ENCODE measurements at places on chromosomes 6 and 20. TPM values are rescaled to one million over a fixed set of nuclear protein-coding genes. Genes with fewer than 3 reads are reported as not detected.

DNA sequence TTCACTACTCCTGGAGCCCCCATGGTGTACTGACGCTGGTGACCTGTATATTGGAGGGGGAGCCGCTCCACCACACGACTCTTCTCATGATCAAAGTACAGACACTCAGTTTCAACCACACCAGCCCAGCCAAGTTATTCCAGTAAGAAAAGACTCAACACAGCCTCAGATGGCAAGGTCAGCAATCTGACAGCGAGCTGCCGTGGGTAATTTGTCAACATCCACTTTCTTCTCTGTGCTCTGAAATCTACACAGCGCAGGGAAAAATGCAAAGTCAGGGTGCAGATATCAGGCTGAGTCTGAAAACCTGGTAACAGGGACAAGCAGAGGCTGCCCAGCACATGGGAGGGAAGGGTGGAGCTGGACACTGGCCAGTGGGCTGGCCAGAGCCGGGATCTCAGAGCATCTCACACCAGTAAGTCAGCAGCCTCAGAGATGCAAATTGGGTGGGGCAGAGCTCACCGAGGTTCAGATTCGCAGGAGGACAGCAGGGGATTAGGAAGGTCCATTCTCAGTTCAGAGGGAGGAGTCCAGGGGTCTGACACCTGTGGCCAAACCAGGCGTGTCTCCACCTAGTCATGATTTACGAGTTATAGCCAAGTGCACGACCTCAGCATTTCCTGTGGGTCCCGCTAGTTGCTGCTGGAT lies 44.5 kb upstream of the RPS6KA2 start:
- no peak for DNase-seq

DNA sequence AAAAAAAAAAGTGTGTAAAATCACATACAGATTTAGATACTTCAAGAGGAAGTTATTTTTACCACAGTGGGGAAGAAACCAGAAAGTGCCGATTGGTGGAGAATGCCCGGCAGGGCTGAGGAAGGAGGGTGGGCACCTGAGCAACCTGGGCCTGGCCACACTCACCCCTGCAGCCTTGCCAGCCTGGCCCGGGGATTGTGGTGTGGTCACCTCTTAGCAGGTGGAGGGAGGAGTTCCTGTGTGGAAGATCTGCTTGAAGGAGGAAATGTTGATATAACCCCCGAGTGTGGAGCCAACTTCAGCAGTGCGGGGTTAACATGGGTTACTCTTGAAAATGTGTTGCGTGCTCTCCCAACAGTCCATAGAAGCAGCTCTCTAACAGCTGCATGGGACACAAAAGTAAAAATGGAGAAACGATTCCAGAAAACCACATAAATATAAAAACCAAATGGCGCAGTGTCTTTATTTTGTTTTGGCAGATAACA lies 14.7 kb downstream of the UST start:
- DNase-seq = peak; percentile 54

- no peak for DNase-seq
Measured at GRCh38 chr6:116352515-116353471, 18.0 kb upstream of the DSE start.

DNA sequence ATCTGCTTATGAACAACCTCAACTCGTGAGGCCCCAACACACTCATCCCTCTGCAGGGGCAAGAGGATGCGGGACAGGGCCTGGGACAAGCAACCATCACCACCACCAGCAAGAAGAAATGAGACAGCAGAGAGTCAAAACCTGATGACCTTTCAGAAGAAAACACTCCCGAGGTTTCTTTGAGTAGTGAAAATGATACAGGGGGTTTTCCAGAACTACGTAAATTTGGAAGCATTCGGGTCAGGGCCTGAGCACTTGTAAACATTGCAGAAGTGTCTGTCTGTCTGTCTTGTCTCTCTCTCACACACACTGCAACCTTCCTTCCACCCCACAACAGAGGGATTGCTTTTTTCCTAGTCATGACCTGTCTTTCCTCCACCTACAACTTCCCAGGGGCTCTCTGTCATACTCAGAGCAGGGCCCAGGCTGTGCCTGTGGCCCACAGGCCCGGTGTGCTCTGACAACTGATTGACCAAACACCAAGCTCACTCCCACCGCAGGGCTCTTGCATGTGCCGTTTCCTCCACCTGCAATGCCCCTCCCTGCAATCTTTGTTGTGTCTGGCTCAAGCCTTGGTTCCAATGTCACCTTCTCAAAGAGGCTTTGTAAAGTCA lies 90.9 kb downstream of the BMP7 start:
- no peak for DNase-seq

DNA sequence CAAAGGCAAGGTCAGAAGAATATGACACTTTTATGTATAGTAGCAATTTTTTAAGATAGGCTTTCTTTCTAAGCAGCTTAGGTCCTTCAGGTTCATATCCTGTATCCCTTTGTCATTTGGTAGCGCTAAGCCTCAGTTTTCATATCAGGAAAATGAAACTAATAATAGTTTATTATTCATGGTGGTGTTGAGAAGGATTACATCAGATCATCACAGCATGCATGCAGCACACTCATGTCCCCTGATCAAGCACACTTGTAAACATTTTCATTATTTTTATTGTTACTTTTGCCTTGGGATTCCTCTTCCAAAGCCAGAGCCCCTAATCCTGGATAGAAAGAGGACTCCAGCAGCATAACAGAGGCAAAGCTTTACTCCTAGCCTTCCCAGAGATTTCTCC lies 70.2 kb upstream of the ADGRF1 start:
- no peak for DNase-seq

- DNase-seq = no peak
Measured at GRCh38 chr20:49313283-49313682, 35.4 kb upstream of the ZNFX1 start.

GRCh38 chr6:137223370-137224131 lies 4.4 kb upstream of the IFNGR1 start:
- peak; percentile 26 for DNase-seq

DNA sequence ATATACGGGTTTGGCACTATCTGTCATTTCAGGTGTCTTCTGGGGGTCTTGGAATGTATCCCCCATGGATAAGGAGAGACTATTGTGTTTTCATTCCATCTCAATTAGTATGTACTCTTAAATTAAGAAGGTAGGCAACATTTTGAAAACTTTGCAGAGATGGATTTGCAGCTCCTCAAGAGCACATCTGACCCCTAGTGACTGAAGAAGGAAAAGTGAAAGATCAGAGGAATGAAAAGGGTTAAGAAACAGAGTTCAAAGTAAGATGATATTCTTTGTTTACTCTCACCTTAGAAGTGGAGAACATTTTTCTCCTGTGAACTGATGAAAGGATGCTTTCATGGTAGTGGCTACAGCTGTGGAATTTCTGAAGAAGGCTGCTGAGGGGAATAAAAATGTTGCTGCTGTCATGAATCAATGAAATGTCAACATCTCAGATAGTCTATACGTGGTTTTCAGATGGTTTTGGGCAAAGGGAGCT lies 41.5 kb downstream of the SH3BGRL2 start:
- DNase-seq = no peak

DNA sequence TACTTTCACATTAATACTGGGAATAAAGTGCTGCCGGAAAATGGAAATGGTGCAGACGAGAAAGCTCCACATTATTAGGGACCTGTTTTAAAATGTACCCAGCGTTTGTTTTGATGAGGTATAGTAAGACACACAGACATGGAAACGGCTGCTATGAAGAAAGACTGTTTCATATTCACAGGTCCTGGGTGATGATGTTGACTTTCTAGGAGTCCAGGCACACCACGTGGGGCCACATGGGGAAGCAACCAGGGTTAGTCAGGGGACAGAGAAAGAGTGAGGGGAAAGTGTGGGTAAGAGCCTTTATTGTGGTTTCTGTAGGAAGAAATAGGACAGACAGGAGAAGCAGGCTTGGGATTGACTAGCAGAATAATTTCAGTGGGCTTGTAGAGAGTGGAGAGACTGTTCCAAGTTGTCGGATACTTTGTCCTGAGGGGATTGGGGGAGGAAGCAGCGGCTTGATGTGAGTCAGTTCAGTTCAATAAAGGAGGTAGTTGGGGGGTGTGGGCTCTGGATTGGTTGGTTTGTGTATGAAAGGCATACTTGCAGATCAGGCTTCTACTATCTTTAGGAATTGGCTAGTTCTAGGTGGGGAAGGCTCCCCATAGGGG lies 112.0 kb upstream of the MCHR2 start:
- DNase-seq = no peak

GRCh38 chr20:46017272-46017671 lies 8.6 kb downstream of the MMP9 start:
- no peak for DNase-seq

GRCh38 chr6:26120807-26121140 lies 33.5 kb downstream of the HFE start:
- no peak for DNase-seq

- DNase-seq = peak; percentile 61
Measured at GRCh38 chr6:31681135-31681671, 336 bp upstream of the LY6G5C start.

- DNase-seq = no peak
Measured at GRCh38 chr6:27400877-27401642, 12.5 kb downstream of the ZNF391 start.

GRCh38 chr6:128631031-128631430 lies 110.6 kb upstream of the PTPRK start:
- DNase-seq = no peak

DNA sequence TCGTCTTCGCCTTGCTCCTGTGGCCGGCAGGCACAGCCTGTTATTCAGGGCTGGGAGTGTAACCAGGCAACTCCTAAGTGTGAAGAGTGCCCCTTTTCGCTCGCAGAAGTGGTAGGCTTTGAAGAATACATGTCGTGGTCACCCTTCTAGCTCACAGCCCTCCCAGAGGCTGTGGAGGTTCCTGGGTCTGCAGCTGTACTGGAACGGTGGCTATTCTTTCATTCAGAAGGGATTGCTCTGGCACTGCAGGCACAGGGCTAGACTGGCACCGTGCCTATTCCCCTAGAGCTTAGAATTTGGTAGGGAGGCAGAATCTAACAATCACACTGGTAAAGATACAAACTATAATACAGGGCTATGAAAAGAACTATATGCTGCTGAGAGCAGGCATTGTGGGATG lies 1.1 kb upstream of the SRSF12 start:
- DNase-seq = no peak

DNA sequence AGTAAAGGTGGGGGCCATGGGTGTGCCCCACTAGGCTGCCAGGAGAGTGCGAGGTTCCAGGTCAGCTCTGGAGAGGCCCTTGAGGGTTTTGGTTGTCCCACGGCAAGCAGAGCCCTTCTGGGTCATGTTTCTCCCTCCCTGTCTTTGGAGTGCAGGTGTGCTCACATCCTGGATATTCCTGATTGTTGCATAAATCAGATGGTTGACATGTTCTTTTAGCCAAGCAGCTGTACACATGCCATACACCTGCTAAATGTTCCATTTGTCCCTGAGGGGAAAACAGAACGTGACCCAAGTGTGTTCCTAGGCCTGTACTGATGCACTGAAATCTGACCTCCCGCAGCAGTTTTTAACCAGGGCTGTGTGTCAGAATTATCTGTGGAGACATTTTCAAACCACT lies 77.5 kb upstream of the BEND3 start:
- DNase-seq = no peak

GRCh38 chr6:134195164-134195906 lies 122.6 kb downstream of the SGK1 start:
- DNase-seq = no peak

GRCh38 chr6:111464184-111464583 lies 18.8 kb downstream of the REV3L start:
- no peak for DNase-seq

LY6G6F gene
- total RNA-seq = not detected

KHDC3L gene
- not detected for total RNA-seq

BTN1A1 gene
- 0.11 TPM for total RNA-seq

PMEPA1 gene
- total RNA-seq = 1.7 TPM

L3MBTL1 gene
- 7.0 TPM for total RNA-seq

CCN2 gene
- not detected for total RNA-seq

PEX6 gene
- 7.3 TPM for total RNA-seq

FOXQ1 gene
- not detected for total RNA-seq

SIRPB2 gene
- not detected for total RNA-seq

GPR63 gene
- total RNA-seq = 0.92 TPM

SIRPD gene
- total RNA-seq = not detected

Data from activated CD8-positive, alpha-beta T cell treated with anti-CD3 and anti-CD28 coated beads for 36 hours (primary cell).